ENCODE measurements at places on chromosomes 7 and 10.

GRCh38 chr10:89491932-89492331 lies 43.5 kb downstream of the SLC16A12 start:
- DNase-seq = no peak

DNA sequence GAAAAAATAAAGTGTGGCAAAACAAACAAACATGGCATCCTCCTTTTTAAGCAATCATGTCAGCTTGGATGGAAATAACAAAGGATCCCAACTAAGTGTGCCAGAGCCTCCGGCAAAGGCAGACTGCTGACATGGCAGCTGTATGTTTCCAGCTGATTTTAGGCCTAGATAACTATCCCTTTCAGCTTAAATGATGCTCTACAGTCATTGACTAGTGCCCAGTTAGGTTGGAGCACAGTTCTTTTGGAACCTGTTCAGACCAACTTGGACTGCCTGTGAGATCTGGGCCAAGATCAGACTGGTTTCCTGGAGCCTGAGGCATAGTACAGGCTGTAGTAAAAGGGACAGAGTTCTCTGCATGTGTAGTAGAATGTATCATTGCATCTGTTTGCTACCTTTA lies 128.7 kb downstream of the DYNC1I1 start:
- DNase-seq = no peak

- peak; percentile 56 for DNase-seq
Observed at GRCh38 chr7:100691676-100692577, 2.1 kb downstream of the GIGYF1 start.

- DNase-seq = no peak
Observed at GRCh38 chr10:4434516-4435071, 391.4 kb upstream of the AKR1E2 start.

DNA sequence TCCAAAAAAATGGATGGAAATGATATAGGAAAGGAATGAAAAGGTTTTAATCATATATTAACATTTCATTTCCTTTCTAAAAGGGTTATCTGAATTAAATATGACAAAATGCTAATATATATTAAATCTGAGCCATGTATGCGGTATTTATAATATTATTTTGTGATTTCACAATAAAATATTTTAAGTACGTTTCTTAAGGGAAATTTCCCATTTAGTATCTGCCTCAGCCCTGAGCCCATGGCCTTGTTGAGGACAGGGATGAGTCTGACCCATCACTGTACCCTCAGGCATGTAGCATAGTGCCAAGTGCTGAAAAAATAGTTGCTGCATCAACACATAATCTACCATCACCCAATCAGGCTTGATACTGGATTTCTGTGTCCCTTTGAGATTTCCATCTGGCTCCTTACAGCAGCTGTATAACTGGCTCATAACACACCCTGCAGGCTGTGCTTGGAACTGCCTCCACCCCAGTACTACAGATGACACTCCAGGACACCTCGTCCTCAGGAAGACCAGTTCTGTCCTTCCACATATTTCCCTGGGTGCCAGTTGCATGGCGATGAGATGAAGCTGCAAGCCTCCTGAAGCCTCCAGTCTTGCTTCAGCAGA lies 59.4 kb upstream of the ASAH2 start:
- peak; percentile 30 for DNase-seq

GRCh38 chr7:70410134-70410750 lies 721.7 kb upstream of the GALNT17 start:
- no peak for DNase-seq

- no peak for DNase-seq
Observed at GRCh38 chr10:50874723-50875122, 10.7 kb downstream of the A1CF start.

- DNase-seq = no peak
Observed at GRCh38 chr7:88346357-88346756, 39.7 kb upstream of the STEAP4 start.

All from HCEC 1CT (cell line).